ENCODE measurements at places on chromosomes 16 and 17. TPM values are rescaled to one million over a fixed set of nuclear protein-coding genes. Genes with fewer than 3 reads are reported as not detected.

NACA2 gene
- not detected for polyA plus RNA-seq

KRTAP4-12 gene
- not detected for polyA plus RNA-seq

SYT17 gene
- not detected for polyA plus RNA-seq

DCAKD gene
- 8.8 TPM for polyA plus RNA-seq

NPTX1 gene
- polyA plus RNA-seq: 0.38 TPM

MAP2K6 gene
- 21.3 TPM for polyA plus RNA-seq

CMTM2 gene
- not detected for polyA plus RNA-seq

CENPV gene
- polyA plus RNA-seq: 11.3 TPM

KRT34 gene
- not detected for polyA plus RNA-seq

NDUFAB1 gene
- 241 TPM for polyA plus RNA-seq
